ENCODE measurements at places on chromosomes 7 and 10.

- DNase-seq = no peak
Observed at GRCh38 chr7:39622609-39623008, 763 bp upstream of the RALA start.

DNA sequence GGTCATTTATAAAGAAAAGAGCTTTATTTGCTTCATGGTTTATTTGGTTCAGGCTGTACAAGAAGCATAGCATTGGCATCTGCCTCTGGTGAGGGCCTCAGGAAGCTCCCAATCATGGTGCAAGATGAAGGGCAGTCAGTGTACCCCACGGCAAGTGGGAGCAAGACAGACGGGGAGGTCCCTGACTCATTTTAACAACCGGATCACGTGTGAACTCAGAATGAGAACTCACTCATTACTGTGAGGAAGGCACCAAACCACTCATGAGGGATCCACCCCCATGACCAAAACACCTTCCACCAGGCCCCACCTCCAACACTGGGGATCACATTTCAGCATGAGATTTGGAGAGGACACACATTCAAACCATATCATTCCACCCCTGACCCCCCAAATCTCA, 15.7 kb upstream of the CRYGN start:
- no peak for DNase-seq

DNA sequence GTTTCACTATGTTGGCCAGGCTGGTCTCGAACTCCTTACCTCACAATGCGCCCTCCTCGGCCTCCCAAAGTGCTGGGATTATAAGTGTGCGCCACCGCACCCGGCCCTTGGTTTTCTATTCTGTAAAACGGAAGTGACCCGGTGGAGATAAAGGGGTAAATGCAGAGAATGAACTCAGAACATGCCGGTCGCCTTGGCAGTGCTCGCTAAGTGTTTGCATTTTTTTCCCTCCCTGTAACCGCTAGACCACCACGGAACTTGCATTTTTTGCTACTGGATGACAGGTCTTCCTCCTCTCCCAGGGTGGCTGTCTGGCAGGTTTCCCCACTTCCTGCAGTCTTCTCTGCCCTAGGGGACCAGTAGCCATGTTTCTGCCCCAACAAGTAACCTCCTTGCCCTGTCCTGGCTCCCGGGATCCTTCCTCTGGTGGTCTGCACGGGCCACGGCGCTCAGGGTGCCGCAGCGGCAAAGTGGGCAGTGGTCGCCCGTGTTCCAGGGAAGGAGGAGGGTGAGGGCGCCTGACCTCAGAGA, 18.8 kb upstream of the GNA12 start:
- DNase-seq = no peak

- no peak for DNase-seq
Observed at GRCh38 chr7:45295222-45295621, 137.6 kb downstream of the RAMP3 start.

DNA sequence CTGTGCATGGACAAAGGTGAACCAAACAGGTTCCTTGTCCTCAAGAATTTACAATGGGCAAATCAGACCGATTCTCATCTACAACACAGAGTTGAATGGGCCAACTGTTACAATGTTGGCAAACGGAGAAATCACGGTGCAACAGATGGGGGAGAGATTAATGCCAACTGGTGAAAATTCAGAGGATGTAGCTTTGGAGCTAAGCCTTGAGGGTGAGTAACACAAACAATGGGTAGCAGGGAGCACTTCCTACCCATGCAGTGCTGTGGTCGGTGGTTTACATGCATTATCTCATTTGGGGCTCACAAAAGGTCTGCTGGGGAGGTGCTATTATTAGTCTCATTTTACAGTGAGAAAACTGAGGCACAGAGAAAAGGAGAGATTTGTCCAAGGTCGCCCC, 902 bp upstream of the NFE2L3 start:
- DNase-seq = no peak

- no peak for DNase-seq
Observed at GRCh38 chr7:141686074-141686473, 15.9 kb downstream of the DENND11 start.

- DNase-seq = no peak
Observed at GRCh38 chr7:139455789-139456188, 27.7 kb downstream of the KLRG2 start.

All from stimulated activated CD8-positive, alpha-beta memory T cell treated with anti-CD3 and anti-CD28 coated beads, Interleukin-7, amount 100 ng/mL, for 1 hour (primary cell).